ENCODE measurements at places on chromosomes 12 and 14.

- DNase-seq, result no peak
Observed at GRCh38 chr12:94225947-94226630, 77.7 kb downstream of the PLXNC1 start.

- no peak for DNase-seq
Observed at GRCh38 chr12:100940503-100940902, 145.9 kb downstream of the ANO4 start.

GRCh38 chr14:76710056-76711010 is 50.9 kb upstream of the VASH1 start:
- DNase-seq, result peak; percentile 65

DNA sequence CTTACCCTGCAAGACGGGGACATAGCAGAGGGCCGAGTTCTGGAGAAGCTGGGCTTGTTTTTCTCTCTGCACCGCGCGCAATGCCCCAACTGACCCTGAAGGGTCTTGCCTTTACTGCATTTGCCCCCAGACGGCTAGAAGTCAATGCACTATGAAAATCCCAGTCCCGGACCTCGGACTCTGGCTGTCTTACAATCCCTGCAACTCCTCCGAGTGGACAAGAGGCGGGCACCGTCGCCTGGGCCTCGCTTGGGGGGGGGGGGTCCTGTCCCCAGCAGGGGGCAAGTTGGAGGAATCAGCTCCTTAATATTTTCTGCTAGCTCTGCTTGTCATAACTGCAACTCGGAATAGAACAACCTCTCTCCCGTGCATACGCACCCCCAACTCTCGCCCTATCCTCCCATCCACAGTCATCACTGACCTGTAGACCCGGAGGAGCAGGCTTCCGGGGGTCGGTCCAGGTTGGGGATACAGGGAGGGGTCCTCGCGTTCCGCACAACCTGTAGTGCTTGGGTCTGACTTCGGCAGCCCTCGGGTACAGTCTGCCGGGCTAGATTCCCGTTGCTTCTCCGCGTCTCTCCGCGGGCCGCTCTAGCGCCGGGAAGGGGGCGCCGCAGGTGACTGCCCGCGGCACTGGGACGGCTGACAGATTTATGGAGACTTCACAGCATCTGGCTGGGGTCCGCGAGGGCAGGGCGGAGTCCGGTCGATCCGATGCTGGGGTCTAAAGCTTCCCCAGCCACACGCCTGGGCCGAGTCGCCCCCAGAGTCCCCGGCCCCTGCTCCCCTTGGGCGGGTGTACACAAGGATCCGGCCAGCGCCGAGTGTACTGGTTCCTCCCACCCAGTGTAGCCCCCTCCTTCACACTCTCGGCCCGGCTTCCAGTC is 3.3 kb upstream of the PAX9 start:
- no peak for DNase-seq

- DNase-seq, result no peak
Observed at GRCh38 chr12:58576916-58577315, 343.4 kb downstream of the LRIG3 start.

Data from hematopoietic multipotent progenitor cell treated with erythropoietin and hydrocortisone succinate and interleukin-3 and kit ligand, for 15 days (in vitro differentiated cells).